ENCODE measurements at places on chromosomes 2 and 18.
A peak's percentile ranks its signal among the peaks of the same experiment; 100 is the strongest.

GRCh38 chr2:231522418-231523180, 7.6 kb downstream of the NMUR1 start:
- no peak for DNase-seq

DNA sequence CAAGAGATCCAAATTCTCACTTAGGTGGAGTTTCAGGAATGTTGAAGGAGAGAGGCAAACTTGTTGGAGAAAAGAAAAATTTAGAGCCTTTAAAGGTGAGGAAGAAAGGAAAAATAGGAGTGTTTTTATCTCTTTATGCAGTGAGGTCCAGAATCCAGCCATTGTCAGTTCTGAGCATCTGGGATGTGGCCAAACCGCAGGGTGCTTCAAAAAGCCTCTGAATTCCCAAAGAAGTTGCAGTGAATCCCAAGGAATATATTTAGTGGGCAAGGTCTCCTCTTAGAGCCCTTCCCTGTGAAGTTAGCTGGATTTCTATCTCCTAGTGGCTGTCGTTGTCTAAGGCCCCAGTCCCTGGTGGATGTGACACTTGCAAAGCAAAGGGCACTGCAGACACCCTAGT, 51.2 kb downstream of the MTCL1 start:
- no peak for DNase-seq

DNA sequence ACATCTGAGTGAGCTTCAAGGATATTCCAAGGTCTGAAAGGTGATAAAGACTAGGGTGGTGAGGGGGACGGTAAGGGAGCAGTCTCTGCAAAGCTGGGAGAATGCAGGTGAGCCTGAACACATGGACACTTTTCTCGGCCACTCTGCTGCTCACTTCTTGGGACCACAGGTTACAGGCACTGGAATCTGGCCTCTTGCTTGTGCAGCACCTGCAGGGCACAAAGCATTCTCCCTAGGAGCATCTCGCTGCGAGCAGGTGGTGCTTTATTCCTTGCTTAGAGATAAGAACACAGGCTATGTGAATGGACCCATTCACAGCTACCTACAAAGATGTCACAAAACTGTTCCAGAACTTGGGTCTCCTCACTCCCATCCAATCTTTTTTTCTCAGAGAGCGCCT, 153.2 kb downstream of the DDX1 start:
- DNase-seq: no peak

GRCh38 chr2:235858881-235859280, 309.3 kb downstream of the GBX2 start:
- DNase-seq: no peak

GRCh38 chr2:11811036-11811654, 64.7 kb downstream of the LPIN1 start:
- DNase-seq: no peak

- DNase-seq: no peak
Measured at GRCh38 chr2:84474176-84474575, 15.1 kb upstream of the SUCLG1 start.

- DNase-seq: no peak
Measured at GRCh38 chr2:153595939-153596338, 117.4 kb upstream of the RPRM start.

DNA sequence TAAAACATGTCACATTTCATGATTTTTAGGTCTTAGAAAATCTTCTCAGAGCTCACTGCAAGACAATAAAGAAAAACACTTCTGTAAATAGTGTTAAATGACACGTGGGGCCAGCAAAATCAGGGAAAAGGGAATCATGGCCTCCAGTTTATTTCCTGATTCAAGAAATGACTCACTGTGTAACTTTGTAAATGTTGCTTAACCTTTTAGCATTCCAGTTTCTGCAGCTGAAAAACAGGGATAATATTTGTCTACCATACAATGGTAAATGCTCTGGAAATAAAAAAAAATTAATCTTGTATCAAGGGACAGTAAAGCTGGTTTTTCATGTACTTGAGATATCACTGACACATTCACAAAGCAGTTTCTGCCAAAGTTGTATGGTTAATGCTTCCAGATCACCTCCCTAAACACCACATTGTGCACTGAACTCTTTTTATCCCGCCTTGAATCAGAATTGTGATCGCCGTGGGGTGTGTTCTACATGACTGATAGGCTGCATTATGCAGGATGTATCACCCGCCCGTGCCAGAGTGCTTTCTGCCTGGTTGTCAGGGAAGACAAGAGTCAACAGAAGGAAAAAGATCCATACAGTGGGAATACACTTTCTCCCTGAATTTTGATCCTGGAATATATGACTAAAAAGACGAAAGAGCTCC, 238.8 kb downstream of the IKZF2 start:
- peak; percentile 12 for DNase-seq

GRCh38 chr2:67824186-67824585, 238.6 kb downstream of the C1D start:
- peak; percentile 40 for DNase-seq

GRCh38 chr18:13179566-13180113, 38.9 kb upstream of the LDLRAD4 start:
- no peak for DNase-seq

DNA sequence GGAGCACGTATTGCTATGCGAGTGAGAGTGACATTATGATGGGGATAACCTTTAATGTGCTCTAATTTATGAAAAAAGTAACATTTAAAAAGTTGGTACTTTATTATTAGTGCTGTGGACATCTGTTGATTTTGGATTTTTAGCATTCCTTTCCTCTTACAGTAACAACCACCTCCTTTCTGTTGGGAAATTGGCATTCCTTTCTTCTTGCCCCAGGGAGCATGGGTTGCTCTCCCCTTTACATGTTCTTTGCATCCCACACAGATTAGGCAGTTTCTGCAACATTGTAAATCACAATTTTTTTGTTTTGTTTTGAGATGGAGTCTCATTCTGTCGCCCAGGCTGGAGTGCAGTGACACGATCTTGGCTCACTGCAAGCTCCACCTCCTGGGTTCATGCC, 300.2 kb downstream of the LPIN1 start:
- peak; percentile 46 for DNase-seq

- no peak for DNase-seq
Measured at GRCh38 chr2:224400886-224401632, 848 bp downstream of the FAM124B start.

DNA sequence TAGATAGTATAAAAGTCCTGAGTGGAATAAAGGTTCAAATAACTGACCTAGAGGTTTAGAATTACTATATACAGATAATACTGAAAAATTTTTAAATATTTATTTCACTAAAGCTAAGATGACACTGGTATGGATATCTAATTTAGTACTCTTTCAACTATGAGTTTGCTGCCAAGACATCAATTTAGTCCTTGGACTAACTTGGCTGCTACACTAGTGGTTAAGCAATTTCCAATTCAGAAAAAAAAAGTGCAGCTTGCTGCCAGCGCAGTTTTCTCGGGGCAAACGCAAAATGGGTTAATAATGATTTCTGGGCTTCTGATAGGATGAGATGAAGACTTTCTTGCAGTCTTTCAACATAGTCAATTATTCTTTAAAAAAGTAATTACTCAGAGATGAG, 10.8 kb downstream of the BUB1 start:
- DNase-seq: no peak

DNA sequence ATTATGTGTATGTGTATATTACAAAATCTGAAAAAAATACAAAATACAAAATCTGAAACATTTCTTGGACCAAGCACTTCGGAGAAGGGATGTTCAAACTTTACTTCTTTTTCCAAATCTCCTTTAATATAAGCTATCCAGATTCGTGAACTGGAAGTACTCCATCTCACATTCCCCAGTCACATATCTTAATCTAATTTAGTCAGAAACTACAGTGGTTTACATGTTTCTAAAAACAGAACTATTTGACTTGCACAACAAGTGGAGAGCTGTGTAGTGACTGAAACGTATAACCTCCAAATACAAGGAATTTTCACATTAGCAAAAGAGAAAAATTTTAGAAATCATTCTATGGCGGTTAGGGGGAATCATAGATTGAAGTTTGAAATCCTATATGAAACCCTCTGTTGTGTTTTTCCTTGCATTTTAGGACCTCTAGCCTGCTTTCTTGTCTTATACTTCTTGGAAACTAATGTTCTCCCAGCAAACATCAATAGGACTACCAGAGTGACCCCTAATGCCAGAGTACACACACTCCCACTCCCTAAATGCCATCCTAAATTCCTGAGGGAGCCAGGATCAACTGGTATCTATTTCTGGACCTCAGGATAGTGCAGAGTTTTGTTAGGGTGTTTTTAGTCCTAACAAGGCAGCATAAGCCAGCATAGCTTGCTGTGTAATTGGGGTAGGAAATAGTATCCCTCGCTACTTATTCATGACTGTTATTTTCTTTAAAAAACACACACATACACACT, 30.2 kb upstream of the ROCK1 start:
- no peak for DNase-seq

GRCh38 chr2:70828115-70828514, 7.5 kb downstream of the CD207 start:
- no peak for DNase-seq

DNA sequence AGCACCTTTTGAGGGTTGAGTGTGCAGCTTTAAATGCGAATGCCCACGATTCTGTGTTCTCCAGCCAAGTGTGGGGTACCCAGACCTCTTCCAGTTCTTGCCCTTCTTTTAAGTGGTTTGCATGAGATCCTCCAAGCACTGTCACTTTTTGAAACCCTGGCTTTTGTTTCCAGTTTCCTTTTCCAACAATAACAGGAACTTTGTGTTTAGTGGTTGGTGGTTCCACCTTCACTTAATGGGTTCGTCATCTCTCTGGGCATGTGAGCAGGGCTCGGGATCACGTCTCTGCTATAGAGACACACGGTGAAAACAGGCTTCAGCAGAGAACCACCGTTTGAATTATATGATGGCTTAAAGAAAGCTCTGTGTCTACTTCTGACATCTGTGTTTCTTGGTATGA, 197.6 kb downstream of the LDLRAD4 start:
- DNase-seq: no peak

- no peak for DNase-seq
Measured at GRCh38 chr18:47397671-47398319, 146.3 kb upstream of the SKOR2 start.

DNA sequence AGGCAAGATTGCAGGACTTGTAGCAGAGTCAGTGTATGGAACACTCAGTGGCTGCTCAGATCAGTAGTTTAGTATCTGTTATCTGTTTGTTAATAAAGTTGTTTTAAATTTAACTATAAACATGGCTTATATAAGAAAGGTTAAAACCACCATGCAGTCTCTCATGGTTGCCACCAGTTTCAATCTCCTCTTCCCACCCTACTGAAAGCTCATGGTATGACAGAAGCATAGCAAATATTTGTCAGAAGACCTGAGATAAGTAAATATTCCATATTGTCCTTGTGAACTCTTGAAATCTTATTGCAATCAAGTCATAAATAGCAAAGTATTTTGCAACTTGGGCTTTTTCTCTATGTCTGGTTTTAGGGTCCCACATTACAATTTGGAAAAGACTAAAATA, 2.1 kb upstream of the COL5A2 start:
- DNase-seq: no peak

DNA sequence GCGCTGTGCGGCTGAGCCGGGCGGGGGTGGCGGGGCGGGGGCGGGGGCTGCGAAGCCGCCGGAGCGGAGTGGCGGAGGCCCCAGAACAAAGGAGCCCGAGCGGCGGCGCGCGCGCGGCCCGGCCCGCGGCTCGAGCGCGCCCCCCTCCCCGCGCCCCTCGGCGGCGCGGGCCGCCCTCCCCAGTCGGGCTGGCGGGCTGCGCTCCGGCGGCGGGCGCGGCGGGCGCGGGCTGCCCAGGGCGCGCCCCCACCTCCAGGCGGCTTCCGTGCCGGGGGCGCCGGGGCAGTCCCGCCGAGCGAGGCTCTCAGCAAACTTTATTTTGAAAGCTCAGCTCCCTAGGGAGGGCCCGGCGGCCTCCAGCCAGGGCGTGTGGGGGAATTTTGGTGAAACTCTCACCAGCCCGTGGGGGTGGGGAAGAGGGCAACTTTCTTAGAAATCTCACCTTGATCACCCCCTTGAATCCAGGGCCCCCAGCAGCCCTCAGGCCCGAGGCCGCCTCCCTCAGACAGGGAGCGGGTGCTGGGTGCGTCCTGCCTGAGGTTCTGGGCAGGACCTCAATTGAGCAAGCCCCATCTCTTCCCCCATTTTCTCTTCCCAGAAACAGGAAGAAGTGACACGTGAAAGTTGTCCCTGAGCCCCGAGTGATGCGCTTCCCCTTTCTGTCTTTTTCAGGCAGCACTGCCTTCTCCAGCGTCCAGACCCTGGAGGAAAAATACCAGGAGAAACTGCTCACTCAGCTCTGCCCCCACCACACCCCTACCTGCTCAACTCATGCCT, 786 bp downstream of the TET3 start:
- no peak for DNase-seq

DNA sequence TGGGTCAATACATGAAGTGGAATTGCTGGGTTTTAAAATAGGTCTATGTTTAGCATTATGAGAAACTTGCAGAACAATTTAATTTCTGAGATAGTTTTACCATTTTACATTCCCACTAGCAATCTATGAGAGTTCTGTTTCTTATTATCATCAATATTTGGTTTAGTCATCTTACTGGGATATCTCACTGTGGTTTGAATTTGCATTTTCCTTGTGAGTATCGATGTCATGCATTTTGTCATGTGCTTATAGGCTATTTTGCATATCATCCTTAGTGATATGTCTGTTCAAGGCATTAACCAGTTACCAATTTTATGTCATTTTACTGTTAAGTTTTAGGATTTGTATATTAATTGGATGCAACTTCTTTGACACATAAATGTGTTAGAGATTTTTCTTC, 204.4 kb downstream of the MCFD2 start:
- DNase-seq: no peak

DNA sequence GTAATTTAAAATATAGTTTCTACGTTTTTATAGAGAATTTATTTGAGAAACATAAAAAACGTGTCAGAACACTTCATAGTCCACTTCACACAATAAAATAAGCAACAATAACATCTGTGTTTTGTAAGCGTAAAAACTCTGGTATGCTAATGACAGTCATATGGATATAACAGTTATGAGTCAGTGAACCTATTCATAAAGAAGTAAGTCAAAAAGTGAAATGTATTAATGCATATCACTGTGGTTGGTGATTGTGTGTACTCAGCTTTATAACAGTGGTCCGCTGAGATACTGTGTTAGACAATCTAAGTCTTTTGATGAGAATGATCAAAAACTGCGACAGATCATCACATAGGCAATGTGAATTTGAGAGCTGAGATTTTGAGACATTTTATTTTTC, 153.2 kb downstream of the WDR7 start:
- DNase-seq: peak; percentile 32

- no peak for DNase-seq
Measured at GRCh38 chr2:207506426-207506825, 23.3 kb upstream of the CREB1 start.

DNA sequence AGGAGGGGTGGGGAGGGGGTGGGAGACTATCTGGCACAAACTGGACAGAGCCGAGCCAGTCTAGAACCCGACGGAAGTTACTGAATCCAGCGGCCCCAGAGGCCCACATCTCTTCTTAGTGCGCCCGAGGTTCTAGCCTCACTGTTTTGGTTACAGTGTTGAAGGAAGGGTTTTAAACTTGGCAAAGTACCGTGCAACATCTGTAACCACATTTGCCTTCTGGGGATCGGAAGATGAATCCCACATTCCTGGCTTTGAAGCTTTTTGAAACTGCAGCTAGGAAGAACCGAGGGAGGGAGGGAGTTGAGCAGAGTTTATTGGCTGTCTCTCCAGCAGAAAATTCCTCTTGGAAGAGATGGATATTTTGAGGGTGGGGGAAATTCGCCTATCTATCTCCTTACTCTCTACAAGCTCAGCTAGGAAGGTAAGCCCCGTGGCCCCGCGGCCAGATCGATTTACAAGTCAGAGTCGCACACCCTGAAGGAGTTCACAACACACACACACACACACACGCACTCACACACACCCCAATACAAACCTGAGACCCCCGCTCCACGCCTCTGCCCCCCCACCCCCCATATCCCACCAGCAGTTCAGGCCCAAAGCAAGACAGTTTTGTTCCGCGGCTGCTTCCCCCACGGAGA, 1.0 kb downstream of the ACVR1 start:
- peak; percentile 90 for DNase-seq
